Naive thymus-derived CD4-positive, alpha-beta T cell (primary cell): ENCODE measurements at places on chromosomes 1 and 21. TPM values are rescaled to one million over a fixed set of nuclear protein-coding genes. Genes with fewer than 3 reads are reported as not detected.

DNA sequence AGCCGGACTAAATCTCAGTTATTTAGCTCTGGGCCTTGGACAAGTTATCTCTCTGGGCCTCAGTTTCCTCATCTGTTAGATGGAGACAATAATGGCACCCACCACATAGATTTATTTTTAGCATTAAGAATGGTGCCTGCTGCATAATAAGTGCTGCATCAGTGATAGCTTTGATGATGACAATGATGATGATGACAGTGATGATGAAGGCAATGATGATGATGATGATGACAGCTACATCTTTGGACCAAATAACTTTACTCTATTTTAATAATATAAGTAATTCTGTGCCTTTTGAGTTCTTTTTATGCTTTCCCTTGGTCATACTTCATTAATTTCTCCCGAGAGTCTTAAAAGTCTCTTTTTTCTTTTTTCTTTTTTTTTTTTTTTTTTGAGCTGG lies 143.4 kb downstream of the C1orf21 start:
- no peak for DNase-seq
- no peak overlapping the region for H3K4me3 ChIP-seq
- no peaks in the 10 kb centered on the region for H3K4me1 ChIP-seq
- H3K27ac ChIP-seq, result no peak overlapping the region
- H3K27me3 ChIP-seq, result no peaks in the 10 kb centered on the region
- H3K36me3 ChIP-seq, result no peaks in the 10 kb centered on the region

SYTL1 gene
- 107 TPM in 2 replicates for total RNA-seq

DNA sequence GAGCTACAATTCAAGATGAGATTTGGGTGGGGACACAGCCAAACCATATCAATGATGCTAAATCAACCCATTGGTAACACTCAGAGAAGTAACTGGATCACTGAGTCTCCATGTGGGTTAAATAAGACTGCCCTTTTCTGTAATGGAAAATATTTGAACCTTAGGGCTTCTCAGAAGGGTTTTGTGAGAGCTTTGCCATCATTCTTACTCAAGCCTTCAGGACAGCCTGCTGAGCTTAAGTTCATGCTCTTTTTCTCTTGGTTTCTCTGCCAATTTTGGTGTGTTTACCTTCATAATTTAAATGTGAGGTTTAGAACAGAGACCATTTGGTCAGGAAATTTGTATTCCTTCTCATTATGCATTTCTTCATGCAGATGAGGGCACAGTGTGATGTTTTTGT lies 74.7 kb downstream of the DISC1 start:
- DNase-seq, result no peak
- no peaks in the 10 kb centered on the region for H3K27me3 ChIP-seq
- no peaks in the 10 kb centered on the region for H3K4me1 ChIP-seq
- no peak overlapping the region for H3K4me3 ChIP-seq
- no peaks in the 10 kb centered on the region for H3K36me3 ChIP-seq

GRCh38 chr1:174344162-174344561 lies 103.6 kb upstream of the GPR52 start:
- no peak overlapping the region for H3K4me3 ChIP-seq
- DNase-seq, result no peak
- H3K4me1 ChIP-seq, result no peaks in the 10 kb centered on the region
- H3K27me3 ChIP-seq, result no peaks in the 10 kb centered on the region
- no peak overlapping the region for H3K27ac ChIP-seq

DNA sequence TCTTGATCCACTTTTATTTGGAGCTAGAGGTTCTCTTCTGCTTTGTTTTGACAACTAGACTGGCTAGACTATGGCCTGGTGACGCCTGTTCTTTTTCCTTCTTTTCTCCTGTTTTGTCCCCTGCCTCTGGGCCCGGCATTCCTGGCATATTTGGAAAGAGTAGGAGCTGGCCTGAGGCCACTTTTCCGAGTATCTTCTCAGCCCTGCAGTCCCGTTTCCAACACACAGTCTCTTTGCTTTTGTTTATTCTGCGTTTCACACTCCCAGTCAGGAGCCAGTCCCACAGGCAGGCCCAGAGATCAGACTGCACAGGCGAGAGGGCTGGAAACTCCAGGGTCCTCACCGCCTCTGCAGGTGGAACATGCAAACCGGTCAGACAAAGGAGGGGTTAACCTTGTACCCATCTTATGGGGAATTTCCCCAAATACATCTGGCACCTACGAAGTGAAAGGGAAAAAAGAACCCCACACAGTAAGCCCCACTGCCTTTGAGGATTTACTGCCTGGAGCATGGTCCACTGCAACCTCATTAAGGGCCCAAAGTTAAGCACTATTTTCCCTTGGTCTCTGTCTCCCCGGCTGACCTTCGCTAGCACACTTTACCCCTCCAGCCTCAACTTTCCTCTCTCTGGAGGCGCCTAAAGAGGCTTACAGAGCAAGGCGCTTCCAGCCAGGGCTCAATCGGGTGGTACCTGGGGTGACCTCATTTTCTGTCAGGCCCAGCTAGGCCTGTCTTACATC lies 141.1 kb downstream of the TOMM20 start:
- DNase-seq, result no peak
- peaks cover 13% of the 10 kb centered on the region for H3K4me1 ChIP-seq
- no peaks in the 10 kb centered on the region for H3K36me3 ChIP-seq
- H3K27ac ChIP-seq, result no peak overlapping the region
- H3K27me3 ChIP-seq, result no peaks in the 10 kb centered on the region

TCEA3 gene
- total RNA-seq, result 54.2 TPM

- no peaks in the 10 kb centered on the region for H3K4me1 ChIP-seq
- DNase-seq, result no peak
- no peak overlapping the region for H3K4me3 ChIP-seq
- H3K36me3 ChIP-seq, result no peaks in the 10 kb centered on the region
- no peaks in the 10 kb centered on the region for H3K27me3 ChIP-seq
Measured at GRCh38 chr21:34100337-34100736, 27.0 kb downstream of the MRPS6 start.

DNA sequence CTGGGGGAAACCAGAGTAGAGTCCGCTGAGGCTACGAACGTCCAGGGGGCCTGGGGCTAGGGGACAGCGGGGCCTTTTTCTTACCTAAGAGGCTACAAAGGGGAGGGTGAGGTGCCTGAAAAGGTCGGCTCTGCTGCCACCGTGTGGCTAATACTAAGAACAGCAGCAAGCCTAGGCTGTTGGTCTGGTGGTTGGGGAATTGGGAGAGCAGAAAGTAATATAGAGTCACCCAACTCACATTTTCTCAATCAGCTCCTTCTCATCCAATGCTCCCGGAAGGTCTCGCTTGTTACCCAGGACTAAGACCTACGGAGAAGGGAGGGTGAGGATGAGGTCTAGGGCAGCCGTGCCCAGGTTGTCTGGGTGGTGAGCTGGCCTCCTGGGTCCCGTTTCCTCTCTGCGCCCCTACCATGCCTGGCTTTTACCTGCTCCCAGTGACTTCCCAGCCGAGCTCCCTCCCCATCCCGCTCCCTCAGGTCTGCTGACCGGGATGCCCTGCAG lies 9.3 kb downstream of the ARL8A start:
- peaks cover 7% of the 10 kb centered on the region for H3K36me3 ChIP-seq
- H3K27ac ChIP-seq, result no peak overlapping the region
- H3K4me1 ChIP-seq, result no peaks in the 10 kb centered on the region
